ENCODE measurements at places on chromosomes 7 and 10.

- DNase-seq: peak; percentile 44
Measured at GRCh38 chr7:16929146-16929762, 47.5 kb upstream of the AGR3 start.

GRCh38 chr7:40474790-40475680 lies 340.2 kb downstream of the SUGCT start:
- no peak for DNase-seq

GRCh38 chr7:29881724-29882123 lies 75.4 kb downstream of the WIPF3 start:
- DNase-seq: no peak

GRCh38 chr10:1526436-1527055 lies 210.8 kb downstream of the ADARB2 start:
- no peak for DNase-seq

DNA sequence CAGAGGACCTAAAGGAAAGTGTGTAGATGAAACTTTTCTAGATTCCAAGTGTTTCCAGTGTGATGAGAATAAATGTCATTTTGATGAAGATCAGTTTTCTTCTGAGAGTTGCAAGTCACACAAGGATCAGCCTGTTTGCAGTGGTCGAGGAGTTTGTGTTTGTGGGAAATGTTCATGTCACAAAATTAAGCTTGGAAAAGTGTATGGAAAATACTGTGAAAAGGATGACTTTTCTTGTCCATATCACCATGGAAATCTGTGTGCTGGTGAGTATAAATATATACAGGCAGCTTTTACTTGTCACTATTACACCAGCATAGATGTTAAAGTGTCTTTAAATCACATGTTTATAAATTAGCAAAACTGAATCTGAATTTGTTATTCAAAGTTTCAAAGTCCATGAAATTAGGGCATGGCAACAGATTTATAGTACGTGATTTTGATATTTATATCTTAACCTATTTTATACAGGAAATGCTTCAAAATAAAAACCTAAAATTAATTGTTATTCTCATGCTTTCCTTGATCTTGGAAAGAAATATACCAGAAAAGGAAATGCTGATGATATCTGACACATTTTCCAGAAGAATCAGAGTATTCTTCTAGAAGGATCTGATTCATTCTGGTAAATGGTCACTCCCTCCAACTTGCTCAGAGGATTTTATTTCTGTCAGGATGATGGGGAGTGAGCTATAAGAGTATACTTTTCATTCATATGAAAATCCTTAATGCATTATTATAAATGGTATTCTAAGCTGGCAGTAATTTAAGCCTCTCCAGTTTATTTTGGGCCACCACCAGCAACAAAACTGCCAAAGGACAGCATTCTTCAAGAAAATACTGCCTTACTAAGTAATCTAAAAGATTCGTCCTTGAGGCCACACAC lies 71.4 kb downstream of the ITGB8 start:
- no peak for DNase-seq

DNA sequence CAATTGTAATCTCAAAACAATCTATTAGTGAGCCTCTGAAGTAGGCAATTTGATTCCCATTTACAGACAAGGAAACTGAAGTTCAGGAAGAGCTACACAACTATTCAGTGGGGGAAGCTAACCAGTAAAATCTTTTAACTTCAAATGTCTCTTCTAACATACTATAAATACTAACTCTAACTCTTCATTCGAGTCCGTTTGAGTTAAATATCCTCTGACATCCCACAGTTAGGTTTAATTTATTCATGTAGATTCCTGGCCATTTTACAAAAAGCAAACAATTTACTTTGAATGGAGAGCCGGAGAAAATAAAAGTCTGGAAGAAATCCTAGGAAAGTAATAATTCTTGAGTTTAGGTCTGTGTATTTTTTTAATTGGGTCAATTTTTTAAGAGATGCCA lies 64.7 kb downstream of the HYCC1 start:
- no peak for DNase-seq

DNA sequence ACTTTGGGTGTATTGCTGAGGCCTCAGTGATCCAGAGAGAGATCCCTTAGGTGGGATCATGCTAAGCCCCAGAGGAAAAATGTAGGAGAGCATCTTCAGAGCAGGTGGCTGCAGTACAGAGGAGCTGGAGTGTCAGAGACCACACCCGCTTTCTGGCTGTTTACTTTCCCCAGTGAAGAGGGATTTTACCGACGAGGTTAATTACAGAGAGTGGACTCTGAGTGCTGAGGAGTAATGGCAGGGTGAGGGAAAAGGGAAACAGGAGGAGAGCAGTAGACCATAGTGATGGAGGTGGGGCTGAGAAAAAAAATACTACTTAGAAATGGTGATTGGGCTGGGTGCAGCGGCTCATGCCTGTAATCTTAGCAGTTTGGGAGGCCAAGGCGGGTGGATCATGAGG lies 43.3 kb upstream of the HBP1 start:
- DNase-seq: no peak

DNA sequence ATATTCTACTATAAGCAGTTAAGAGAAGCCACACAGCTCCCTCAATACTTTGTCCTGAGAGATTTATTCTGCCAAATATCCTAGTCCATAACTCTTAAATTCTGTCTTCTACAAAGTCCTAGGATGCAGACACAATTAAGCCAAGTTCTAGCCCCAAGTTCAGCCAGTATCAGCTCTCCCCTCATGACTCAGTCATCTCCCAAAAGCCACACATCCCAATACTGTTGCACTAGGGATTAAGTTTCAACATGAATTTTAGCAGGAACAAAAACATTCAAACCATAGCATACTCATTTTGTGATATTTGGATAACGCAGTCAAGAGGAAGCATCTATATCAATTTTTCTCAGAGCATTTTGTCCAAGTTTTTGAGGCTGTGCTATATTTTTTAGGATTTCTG lies 277.4 kb downstream of the FZD1 start:
- DNase-seq: no peak

DNA sequence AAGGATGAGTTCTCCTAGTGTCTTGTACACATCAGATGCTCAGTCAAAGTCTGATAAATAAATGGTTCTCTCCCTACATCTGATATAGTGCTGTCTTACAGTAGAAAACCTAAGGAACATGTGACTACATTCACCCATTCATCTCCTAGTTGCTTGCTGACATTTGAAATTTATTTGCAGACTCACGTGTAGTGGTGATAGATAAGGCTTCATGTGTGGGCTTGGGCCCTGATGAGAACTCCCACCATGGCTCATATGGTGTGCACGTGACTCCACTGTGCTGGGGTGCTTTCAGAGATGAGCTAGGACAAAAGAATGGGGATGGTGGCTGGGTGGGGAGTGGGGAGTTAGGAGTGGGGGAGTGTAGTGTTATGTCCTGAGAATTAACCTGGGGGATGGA lies 287.3 kb downstream of the RPS24 start:
- DNase-seq: no peak

DNA sequence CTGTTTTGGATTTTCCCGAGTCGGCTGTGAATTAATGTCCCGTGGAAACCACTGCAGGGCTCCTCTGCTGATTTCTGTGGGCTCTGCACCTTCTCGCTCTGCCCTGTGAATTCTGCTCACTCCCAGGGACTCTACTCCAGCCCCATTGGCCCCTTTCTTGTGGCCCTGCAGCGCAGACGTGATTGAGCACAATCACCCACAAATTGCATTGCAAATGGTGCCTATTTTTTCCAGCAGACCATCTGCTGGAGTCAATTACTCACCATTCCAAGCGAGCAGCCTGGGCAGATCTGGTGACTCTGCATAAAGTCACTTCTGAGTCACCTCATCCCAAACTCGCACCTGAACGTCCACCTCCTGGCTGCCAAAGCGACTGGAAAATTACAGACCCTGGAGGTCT lies 235.8 kb downstream of the PAXIP1 start:
- DNase-seq: no peak

GRCh38 chr7:100008525-100008924 lies 6.9 kb upstream of the ZKSCAN1 start:
- DNase-seq: no peak

DNA sequence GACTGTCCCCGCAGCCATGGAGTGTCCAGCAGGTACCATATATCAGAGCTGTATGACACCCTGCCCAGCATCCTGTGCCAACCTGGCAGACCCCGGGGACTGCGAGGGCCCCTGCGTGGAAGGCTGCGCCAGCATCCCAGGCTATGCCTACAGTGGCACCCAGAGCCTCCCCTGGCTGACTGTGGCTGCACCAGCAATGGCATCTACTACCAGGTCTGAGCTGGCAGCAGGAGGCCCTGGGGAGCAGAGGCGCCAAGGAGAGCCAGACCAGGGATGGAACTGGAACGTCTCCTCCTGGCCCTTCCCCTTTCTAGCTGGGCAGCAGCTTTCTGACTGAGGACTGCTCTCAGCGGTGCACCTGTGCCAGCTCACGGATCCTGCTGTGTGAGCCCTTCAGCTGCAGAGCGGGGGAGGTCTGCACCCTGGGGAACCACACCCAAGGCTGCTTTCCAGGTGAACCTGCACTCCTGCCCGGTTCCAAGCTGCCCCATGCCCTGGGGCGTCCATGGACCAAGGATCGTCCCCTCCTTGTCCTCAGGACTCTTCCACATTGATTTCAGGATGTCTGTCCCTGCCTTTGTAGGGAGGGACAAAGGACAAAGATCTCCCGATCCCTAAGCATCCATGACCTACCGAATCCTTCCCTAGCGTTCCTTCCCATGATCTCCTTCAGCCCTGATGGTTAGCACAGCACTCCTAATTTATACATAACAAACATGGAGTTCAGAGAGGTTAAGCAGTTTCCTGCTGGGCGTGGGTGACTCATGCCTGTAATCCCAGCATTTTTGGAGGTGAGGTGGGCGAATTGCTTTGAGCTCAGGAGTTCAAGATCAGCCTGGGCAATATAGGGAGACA lies 33.3 kb downstream of the EPHB4 start:
- DNase-seq: no peak

- DNase-seq: no peak
Measured at GRCh38 chr10:130062976-130063375, 47.7 kb downstream of the C10orf143 start.

DNA sequence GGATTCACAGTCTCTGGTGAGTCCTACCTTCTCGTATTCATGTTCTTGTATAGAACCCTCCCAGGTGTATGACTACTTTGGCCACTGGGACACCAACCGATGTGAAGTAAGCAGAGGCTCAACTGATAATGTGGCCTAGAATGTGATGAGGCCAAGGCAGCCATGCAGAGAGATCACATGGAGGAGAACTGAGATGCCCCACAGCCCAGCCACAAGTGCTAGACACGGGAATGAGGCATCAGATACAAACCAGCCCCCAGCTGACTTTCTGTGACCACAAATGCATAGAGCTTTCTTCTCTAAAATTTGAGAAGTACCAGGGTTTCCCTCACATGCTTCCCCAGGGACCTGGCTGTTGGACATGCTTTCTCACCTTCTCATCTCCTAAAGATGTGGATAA lies 375.7 kb downstream of the CCSER2 start:
- no peak for DNase-seq

- DNase-seq: no peak
Measured at GRCh38 chr10:105857268-105858264, 1216.5 kb downstream of the SORCS3 start.

DNA sequence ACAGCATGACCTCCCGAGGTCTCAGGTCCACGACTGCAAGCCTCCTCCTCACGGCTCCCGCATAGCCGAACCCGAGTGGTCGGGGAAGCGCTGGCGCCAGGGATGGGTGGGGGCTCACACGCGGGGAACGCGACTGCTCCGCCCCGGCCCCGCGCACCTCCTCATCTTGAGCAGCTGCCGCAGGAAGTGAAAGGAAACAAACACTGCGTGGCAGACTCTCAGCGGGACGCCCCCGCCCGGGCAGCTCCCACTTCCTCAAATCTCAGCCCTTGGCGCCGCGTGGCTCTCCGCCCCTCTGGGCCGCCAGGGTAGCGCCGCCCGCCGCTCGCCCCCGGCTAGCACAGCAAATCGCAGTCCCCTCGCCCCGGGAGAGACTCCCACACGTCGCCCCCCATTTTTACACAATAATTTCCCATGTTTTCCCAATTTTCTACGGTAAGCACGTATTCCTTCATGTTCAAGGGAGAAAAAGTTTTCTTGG lies at the start of gene TMEM243:
Gene TMEM243 (minus strand): TSS at position 188 of the 481 bp plus-strand sequence. CDS start 229 bp downstream, outside the sequence.
- DNase-seq: peak; percentile 89

DNA sequence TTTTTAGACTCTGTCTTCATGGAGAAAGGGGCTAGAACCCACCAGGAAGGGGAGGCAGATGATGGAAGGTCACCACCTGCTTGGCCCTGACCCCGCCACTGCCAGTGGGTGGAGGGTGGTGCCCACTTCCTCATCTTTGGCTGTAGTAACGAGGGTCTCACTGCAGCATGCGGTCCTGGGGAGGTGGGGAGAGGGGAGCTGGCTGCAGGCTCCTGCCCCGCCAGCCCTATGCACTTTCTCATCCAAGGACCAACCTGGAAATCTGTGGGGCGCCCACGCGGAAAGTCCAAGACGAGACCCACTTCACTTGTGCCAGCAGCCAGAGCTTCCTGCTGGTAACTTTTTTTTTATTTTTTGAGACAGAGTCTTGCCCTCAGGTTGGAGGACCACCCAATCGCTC lies 101.0 kb downstream of the CUX1 start:
- DNase-seq: no peak

DNA sequence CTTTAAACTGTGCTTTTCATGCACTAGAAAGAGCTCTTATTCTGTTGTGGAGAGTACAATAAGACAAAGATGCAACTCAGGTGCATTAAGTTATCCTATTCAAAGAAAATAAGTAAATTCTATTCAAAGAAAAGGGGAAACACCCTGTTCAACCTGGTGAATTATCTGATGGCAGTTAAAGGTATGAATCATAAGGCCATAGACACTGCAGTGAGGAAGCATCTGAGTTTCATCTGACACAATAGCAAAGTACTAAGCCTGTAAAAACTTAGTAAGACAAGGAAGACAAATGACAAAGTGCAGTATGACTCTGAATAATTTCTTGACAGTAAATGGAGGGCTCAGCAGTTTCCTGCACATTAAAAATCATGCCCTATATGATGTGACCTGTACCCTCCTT lies 91.0 kb upstream of the LRRTM3 start:
- no peak for DNase-seq
